ENCODE measurements at places on chromosomes 7 and 10. TPM values are rescaled to one million over a fixed set of nuclear protein-coding genes. Genes with fewer than 3 reads are reported as not detected.

GRCh38 chr7:99579956-99580777, 17.9 kb upstream of the TMEM225B start:
- peak overlapping the region; percentile 59 for H3K27ac ChIP-seq
- no peaks in the 10 kb centered on the region for H3K27me3 ChIP-seq
- peaks cover 11% of the 10 kb centered on the region for H3K4me1 ChIP-seq
- peak overlapping the region; percentile 43 for H3K4me3 ChIP-seq
- H3K36me3 ChIP-seq = no peaks in the 10 kb centered on the region
- DNase-seq = peak; percentile 71

GRCh38 chr10:9012312-9012711, 957.8 kb downstream of the GATA3 start:
- DNase-seq = no peak
- no peaks in the 10 kb centered on the region for H3K36me3 ChIP-seq
- H3K27ac ChIP-seq = no peak overlapping the region
- no peaks in the 10 kb centered on the region for H3K4me1 ChIP-seq
- no peak overlapping the region for H3K4me3 ChIP-seq

Gene IMPDH1
- 18.7 TPM for total RNA-seq

Gene MCM10
- total RNA-seq = 0.16 TPM

Measured in heart left ventricle (tissue), 16 donors.